ENCODE measurements at places on chromosomes 16 and 17.

GRCh38 chr16:63623551-63624039 lies 1498.3 kb downstream of the CDH11 start:
- DNase-seq, result no peak

DNA sequence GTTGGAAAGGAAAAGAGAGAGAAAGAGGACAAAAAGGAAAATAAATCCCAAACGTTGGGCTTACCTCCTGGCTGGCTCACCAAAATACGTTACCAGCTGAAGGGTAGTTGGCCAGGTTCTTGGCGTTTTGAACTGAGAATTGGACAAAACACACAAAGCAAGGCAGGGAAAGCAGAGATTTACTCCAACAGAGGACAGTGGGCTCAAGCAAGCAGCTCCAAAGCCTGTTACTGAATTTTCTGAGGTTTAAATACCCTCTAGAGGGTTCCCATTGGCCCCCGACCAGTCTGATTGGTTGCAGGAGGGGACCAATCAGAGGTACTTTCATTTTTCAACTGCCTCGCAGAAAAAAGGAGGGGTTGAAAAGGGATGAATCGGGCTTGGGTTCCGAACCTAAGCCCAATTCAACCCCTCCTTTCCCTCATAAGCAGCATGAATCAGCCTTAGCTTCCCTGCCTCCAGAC lies 55.6 kb upstream of the ALOX12 start:
- no peak for DNase-seq

- DNase-seq, result no peak
These were observed 334.9 kb upstream of the MON1B start for GRCh38 chr16:76856112-76856511.

- DNase-seq, result no peak
These were observed 1.1 kb upstream of the BRCA1 start for GRCh38 chr17:43125967-43126910.

GRCh38 chr17:16649585-16649984 lies 4.1 kb downstream of the ZNF624 start:
- no peak for DNase-seq

- DNase-seq, result no peak
These were observed 57.2 kb upstream of the ENPP7 start for GRCh38 chr17:79673517-79673916.

DNA sequence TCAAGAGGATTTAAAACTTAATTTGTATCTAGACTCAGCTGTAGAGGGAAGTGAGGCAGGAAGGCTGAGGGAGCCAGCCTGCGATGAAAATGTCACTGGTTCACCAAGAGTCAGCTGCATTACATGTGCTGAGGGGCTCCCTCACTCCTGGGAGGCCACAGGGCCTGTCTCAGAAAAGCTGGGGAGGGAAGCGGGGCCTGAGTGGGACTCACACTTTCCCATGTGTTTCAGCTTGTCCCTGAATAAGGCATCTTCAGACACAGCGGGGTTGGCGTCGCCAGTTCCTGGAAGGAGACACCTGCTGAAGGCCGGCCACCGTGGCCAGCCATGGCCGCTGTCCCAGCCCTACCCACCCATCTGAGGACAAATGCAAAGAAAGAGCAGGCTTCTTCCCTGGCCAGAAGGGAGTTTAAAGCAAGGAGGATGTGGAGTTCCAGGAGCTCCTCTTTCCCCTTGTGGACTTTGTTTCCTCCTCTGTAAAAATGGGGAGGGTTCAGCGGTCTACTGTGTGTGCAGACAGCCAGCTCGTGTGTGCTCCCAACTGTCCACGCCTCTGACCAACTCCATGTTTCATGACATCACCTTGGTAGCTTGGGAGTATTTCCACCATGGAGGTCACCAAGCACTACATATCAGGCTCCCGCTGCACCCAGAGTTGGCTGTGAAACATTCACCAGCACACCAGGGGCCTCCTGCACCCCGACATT lies 19.2 kb upstream of the MRPS23 start:
- no peak for DNase-seq

DNA sequence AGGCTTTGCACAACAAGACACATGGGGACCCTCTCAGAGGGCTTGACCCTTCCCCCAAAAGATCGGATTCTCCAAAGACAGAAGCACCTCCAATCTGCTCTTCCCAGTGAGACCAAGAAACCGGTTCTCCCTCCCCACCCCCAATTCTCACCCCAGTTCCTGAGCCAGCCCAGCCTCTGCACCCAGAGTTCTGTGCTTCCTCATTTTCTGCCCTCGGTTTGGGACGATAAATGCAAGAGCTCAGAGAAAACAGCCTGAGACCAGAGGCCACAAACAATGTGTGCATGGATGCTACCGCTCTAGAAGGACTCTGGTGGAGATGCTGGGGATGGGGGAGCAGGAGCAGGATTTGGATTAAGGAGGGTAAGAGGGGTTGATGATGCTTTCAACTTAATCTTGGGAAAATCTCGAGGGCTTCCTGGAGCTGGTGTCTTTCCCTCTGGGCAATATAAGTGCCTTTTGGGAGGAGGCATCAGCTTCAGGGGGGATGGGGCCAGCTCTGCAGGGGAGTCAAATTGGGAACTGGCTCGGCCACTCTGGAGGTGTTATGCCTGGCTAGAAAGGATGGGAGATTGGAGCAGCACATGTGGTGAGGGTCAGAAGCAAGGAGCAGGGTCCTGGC lies 6.0 kb downstream of the KRT15 start:
- DNase-seq, result no peak

Data from stimulated activated CD4-positive, alpha-beta T cell treated with anti-CD3 and anti-CD28 coated beads, Interleukin-15, amount 100 ng/mL, for 48 hours (primary cell).